Smooth muscle cell of the coronary artery (primary cell): ENCODE measurements at places on chromosomes 4 and X. TPM values are rescaled to one million over a fixed set of nuclear protein-coding genes. Genes with fewer than 3 reads are reported as not detected.

GATA1 gene
- total RNA-seq = not detected in 2 replicates

TCEAL8 gene
- 49.6 and 107 TPM in 2 replicates for total RNA-seq

FNIP2 gene
- total RNA-seq = 14.7 and 40.3 TPM in 2 replicates

PLAC8 gene
- 0.35 TPM in 1 of 2 replicates, not detected in the other for total RNA-seq

IL15 gene
- 0.75 and 6.9 TPM in 2 replicates for total RNA-seq

SPIN2A gene
- total RNA-seq = 0.15 and 2.1 TPM in 2 replicates
